ENCODE measurements at places on chromosomes 1 and 21.

DNA sequence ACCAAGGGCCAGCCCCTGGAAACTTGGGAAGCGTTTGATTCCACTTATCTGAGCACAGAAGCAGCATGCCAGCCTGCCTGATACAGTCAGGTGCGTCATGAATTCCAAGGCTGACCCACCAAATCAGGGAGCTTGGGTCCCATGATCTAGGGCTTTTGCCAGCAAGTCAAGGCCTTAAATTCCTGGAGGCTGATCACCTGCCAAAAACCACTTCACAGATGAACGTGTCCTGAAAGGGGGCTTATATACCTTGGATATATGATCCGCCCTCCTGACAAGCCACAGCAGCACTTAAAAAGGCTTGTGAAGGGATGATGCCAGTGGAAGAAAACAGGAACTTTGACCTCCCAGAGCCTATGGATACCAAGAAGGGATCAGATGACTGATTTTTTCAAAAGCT is 24.0 kb upstream of the CLIC6 start:
- DNase-seq: no peak
- H3K4me1 ChIP-seq: peaks cover 27% of the 10 kb centered on the region
- no peaks in the 10 kb centered on the region for H3K36me3 ChIP-seq

DNA sequence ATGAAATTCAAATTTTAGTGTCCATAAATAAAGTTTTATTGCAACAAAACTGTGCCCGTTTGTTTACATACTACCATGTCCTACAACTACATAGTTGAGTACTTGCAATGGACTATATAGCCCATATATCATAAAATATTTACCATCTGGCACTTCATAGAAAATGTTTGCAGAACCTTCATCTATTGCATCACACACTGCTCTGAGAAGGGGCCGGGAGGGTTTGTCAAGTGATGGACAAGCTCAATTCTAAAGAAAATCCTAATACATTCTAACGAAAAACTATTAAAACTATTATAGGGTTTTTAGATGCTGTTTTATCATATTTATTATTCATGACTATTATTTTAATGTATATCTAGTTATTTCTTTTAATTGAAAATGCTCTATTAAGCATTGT is 35.9 kb downstream of the RGSL1 start:
- H3K27ac ChIP-seq: no peak overlapping the region
- peaks cover 2% of the 10 kb centered on the region for H3K4me1 ChIP-seq
- no peak for DNase-seq
- H3K4me3 ChIP-seq: no peak overlapping the region

- H3K27me3 ChIP-seq: no peaks in the 10 kb centered on the region
- no peak for DNase-seq
- H3K36me3 ChIP-seq: no peaks in the 10 kb centered on the region
- H3K4me1 ChIP-seq: no peaks in the 10 kb centered on the region
- no peak overlapping the region for H3K27ac ChIP-seq
Measured at GRCh38 chr1:195686764-195687163, 921.5 kb downstream of the KCNT2 start.

DNA sequence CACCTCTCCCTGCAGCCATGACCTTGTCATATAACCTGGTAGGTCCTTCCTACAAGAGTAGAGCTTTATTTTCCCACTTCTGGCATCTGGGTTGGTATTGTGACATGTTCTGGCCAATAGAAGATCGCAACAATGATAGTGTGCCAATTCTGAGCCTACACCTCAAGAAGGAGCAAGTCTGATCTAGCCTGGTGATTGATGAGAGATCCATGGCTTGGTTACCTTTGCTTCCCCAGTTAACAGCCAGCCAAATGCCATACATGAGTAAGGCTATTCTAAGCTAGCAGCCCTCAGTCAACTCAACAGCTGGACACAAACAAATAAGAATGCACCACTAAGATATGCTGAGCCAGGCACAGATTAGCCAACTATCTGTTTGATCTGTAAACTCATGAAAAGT is 226.7 kb downstream of the LMO4 start:
- no peaks in the 10 kb centered on the region for H3K36me3 ChIP-seq
- H3K4me1 ChIP-seq: no peaks in the 10 kb centered on the region
- no peak for DNase-seq
- H3K27me3 ChIP-seq: peaks cover 2% of the 10 kb centered on the region
